ENCODE measurements at places on chromosomes 7 and 10.

- DNase-seq = no peak
Observed at GRCh38 chr10:70660722-70661121, 11.6 kb upstream of the ADAMTS14 start.

DNA sequence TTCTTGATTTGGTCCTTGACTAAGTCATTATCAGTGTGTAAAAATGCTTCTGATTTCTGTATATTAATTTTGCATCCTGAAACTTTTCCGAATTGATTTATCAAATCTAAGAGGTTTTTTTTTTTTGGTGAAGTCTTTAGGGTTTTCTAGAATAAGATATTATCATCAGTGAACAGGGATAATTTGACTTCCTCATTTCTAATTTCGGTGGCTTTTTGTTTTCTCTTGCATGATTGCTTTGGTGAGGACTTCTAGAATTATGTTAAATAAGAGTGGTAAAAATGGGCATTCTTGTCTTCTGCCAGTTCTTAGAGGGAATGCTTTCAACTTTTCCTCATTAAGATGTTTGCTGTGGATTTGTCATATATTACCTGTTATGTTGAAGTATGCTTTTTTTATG is 170.5 kb downstream of the CCDC7 start:
- no peak for DNase-seq

GRCh38 chr7:133623721-133624120 is 370.8 kb downstream of the EXOC4 start:
- DNase-seq = no peak

GRCh38 chr10:3783316-3783681 is 1.7 kb downstream of the KLF6 start:
- no peak for DNase-seq

GRCh38 chr7:80128918-80129317 is 5.7 kb upstream of the GNAI1 start:
- DNase-seq = no peak

GRCh38 chr7:24108906-24109376 is 175.0 kb upstream of the NPY start:
- DNase-seq = no peak

DNA sequence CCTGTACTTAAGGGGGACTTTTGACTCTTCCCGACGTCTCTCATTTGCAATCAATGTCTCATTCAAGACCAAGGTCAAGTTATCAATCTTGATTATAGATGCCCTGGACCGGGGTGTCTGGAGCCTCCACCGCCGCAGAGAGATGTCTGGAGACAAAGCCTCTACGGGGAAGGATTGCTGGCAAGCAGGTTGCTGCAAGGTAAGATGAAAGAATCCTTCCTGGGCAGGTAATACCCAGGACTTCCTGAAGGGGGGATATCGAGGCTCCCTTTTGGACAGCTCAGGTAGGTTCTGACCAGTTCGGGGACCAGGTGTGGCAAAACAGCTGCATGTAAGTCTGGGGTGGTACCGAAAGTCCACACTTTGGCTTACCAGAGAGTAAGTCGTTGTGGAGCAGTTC is 12.5 kb upstream of the CUX1 start:
- peak; percentile 71 for DNase-seq

DNA sequence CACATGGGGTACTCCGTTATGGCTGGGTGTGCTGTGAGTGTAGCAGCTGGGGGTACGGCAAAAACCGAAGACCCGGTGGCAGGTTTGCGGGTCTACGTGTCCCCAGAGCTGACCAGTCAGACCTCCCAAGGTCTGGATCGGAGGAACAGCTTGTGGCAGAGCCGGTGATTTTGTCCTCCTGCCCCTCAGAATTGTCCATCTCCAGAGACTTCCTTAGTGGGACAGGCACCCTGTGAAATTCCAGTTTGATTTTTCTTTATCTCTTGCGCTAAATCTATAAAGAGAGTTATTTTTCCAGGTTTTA is 1.0 kb downstream of the EIF3B start:
- no peak for DNase-seq

DNA sequence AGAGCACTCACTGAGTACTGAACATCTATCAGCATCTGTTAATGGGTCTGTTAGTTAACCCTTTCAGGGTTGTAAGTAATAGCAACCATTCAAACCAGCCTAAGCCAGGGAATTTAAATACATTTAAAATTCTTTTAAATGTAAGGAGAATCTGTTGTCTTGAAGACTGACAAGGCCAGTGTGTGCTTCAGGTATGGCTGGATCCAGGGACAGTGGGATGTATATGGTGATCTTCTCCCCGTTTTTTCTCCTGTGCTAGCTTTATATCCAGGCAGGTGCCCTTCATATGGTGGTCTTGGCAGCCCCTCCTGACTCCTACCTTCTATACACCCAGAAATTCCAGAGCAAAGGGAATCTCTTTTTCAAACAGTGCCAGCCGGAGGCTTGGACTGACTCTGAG is 46.6 kb upstream of the DAGLB start:
- no peak for DNase-seq

DNA sequence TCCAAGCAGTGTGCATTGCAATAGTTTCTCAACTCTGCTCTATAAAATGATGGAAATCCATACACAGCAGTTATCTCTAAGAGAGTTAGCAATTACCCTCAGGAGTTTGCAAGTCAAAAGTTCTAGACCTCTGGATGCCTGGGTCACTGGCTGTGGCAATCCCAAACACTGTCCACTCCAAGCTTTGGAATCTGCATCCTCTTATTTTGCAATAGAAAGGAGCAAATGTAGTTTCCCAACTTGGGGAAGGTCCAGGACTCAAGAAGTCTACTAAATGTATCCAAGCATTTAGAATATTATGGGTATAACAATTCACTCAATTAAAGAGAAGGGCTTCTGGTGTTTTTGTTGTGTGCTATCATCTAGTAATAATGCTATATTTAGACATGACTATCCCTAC is 131.3 kb upstream of the NRP1 start:
- no peak for DNase-seq

DNA sequence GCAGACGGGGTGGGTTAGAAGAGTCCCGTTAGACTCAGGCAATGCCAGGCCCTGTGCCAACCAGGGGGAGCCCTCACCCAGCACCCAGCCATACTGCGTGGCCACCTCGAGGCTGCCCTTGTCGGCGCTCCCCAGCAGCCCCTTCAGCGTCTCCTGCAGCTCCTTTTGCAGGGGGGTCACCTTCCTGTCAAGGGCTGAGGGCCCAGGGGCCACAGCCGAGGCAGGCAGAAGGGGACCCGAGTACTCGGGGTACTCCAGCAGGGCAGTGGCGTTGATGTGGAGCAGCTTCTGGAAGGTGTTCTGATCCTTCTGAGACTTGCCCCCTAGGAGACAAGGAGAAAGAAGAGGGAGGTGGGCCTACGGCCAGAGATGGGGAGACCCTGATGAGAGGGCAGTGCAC is 9.7 kb downstream of the TBRG4 start:
- no peak for DNase-seq

GRCh38 chr7:55250313-55250712 is 114.8 kb upstream of the LANCL2 start:
- DNase-seq = peak; percentile 75

- peak; percentile 35 for DNase-seq
Observed at GRCh38 chr7:25894902-25895791, 256.9 kb upstream of the NFE2L3 start.

DNA sequence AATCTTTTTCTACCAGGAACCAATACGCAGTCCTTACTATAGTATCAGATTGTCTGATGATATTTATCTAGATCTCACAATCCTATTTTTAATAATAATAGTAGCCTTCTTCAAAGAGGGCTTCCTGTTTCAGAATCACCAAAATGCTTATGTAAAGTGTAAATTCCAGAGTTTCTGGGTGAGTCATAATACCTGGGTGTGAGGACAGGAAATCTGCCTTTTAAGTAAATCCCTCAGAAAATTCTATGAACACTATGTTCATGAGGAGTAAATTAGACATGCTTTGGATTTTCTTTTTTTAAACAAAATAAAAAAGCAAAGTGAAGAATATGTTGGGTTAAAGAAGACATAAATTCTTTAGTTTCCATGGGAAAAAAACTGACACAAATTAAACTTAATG is 20.5 kb downstream of the DKK1 start:
- no peak for DNase-seq

DNA sequence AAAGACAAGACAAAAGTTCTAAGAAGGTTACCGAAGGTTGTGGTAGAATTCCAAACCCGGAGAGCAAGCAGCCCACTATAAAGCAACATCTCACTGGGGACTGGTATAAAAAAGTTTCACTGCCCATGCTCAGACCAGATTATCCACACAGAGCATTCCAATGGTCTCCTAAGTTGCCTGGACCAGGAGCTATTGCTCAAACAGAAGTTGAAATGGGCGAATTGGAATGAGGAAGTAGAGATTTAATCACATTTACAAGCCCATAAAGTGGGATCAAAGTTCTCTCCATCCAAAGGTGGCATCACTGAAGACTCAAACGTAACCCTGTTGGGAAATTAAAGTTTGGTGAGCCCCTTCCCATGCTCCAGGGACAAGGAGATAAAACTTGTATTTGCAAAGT is 19.8 kb downstream of the OR2F1 start:
- peak; percentile 47 for DNase-seq

DNA sequence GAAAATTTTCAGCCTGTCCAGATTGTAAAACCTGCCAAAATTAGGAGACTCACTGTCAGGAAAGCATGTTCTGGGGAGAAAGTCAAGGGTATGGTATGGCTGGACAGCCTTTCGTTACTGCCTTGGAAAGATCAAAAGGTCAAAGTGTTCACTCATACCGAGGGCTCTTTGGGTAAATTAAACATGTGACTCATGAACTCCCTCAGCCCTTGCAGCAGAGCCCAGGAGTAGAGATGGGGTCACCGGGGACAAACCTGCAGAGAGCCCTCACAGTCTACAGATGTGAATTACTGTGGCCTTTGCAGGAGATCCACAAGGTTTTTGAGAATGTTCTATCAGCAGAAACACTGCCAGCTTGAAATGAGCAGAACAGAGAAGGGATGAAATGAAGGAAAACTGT is 275.7 kb downstream of the KLF6 start:
- DNase-seq = no peak

GRCh38 chr7:101220295-101220694 is 2.3 kb downstream of the ZNHIT1 start:
- DNase-seq = no peak

- no peak for DNase-seq
Observed at GRCh38 chr7:40673285-40673684, 538.5 kb downstream of the SUGCT start.

DNA sequence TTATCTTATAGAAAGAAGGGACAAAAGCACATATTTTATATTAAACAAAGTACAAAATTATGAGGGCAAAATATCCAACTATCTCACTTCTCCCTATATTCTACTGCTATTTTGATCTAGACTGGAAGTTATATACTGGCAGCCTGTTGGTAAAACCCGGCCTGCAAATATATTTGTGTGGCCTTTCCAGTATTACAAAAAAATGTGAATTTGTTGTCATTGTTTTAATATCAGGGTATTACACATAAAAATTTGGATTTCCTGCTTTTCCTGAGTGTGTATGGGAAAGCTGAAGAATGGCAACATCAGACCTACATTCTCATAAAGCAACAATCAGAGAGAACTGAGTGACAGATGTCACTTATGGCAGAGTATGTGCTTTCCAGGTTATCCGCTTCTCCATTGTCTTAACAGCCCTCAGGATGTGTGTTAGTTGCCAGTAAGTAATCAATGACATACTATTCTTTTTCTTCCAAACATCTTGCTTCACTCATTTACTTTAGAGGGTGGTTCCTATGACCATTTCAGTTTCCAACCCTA is 7.3 kb downstream of the SYPL1 start:
- DNase-seq = no peak

GRCh38 chr7:54831046-54831643 is 72.1 kb upstream of the SEC61G start:
- DNase-seq = no peak

- no peak for DNase-seq
Observed at GRCh38 chr10:131242007-131242406, 69.5 kb downstream of the TCERG1L start.

DNA sequence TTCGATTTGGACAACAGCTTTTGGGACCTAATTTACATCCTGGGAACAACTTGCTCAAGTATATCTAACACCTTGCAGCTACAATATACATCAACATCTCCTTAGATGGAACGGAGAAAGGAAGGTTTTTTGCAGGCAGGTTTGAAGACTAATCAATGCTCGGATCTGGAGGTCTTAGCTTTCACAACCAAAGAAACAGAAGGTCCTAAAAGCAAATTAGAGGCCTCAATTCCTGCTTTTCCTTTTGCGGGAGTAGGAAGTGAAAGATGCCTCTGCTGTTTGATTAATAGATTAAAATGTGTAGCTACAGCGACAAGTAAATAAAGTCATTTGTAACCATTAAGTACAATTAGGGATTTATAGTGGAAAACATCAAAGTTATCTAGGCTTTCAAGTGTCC is 3.7 kb upstream of the SP8 start:
- no peak for DNase-seq

GRCh38 chr7:142807855-142808460 is 37.2 kb downstream of the PRSS2 start:
- no peak for DNase-seq

- DNase-seq = no peak
Observed at GRCh38 chr7:121755286-121755685, 117.7 kb upstream of the PTPRZ1 start.

DNA sequence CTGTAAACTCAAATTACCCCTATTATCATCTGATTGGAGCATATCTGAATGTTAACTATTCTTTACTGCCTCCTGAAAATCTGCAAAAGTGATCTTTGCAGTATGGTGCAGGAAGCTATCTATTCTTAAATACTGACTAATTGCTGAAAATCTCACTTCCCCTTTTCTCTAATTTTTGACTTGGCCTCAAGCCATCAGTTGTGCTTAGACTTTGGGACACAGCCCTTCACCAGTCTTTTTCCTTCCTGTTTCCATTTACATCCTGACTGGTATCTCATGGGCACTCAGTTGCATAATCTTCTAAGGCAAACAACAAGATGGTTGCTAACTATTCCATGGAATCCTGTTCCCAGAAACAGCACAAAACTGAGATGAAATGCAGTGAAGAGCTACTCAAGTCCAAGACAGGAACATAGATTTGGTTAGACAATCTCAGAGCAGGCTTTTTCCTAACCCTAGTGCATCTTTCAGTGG is 228.5 kb downstream of the SORCS1 start:
- no peak for DNase-seq

- DNase-seq = no peak
Observed at GRCh38 chr7:17401791-17402627, 103.6 kb downstream of the AHR start.

GRCh38 chr10:63431962-63432797 is 33.6 kb downstream of the JMJD1C start:
- no peak for DNase-seq

DNA sequence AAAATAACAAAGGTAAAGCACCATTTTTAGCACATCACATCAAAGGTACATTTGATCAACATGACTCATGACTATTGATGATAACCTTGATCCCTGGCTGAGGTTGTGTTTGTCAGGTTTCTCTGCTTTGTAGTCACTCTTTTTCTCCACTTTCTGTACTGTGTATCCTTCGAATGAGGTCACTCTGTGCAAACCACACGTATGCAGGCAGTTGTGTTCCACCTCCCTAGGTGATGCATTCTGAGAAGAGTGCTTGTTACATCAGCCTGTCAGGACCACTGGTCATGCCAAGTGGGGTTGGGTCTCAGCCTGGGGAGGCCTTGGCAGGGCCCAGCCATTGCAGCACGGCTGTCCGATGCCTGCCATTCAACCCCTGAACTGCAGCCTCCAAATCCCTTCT is 62.8 kb upstream of the GJD4 start:
- no peak for DNase-seq

GRCh38 chr7:24982917-24983316 is 2.9 kb upstream of the OSBPL3 start:
- DNase-seq = no peak

- DNase-seq = no peak
Observed at GRCh38 chr7:30475580-30475979, 3.0 kb downstream of the NOD1 start.
